ENCODE measurements at places on chromosomes 3 and 15. TPM values are rescaled to one million over a fixed set of nuclear protein-coding genes. Genes with fewer than 3 reads are reported as not detected.

FANCD2OS gene
- total RNA-seq: not detected

OXTR gene
- 3.6 TPM for total RNA-seq

GOLGA8Q gene
- total RNA-seq: 2.1 TPM

RHOV gene
- not detected for total RNA-seq

NOX5 gene
- total RNA-seq: under 0.01 TPM

FBLN2 gene
- total RNA-seq: 138 TPM

DNA sequence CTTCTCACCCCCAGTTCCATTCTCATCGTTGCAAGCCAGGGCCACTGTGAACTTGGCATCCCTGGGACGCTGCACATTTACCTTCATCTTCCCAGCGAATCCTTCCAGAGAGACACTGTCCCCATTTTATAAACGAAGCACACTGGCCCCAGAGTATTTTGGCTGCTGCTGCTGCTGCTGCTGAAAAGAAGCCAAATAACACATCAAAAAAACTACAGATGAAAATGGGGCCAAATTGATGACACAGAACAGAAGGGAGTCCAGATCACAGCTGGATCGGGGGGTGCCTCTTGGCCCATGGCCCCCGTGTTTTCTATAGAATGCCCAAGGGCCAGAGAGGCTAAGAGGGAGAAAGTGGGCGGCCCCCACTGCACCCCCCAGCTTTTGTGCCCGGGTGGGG, 221.0 kb upstream of the IGF1R start:
- no peak for DNase-seq

GRCh38 chr3:97871801-97872524, 50.2 kb downstream of the CRYBG3 start:
- no peak for DNase-seq

DNA sequence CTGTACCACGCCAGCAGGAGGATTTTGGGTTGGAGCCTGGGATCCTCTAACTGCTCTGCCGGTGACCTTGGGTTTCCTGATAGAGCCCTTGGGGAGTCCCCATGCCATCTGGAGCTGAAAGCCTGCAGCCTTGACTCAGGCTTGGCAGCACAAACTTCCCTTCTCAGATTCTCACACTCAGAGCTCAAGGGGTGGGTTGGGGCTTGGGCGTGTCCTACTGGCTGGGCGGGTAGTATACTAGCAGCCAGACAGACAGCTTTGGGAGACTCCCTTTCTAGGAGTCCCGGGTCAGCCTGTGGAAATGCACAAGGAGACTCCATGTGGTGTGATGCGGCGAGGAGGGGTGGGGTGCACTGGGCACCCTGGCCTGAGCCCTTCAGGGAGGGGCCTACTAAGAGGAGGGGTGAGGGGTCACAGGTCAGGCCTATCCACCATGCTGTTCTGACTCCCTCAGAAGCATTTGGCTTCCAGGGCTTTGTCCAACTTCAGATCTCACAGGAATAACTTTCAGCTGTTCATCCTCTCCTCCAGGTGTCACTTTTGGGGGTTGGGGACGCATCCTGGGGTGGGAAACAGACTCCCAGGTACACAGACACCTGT, 21.6 kb upstream of the PLXNA1 start:
- DNase-seq: peak; percentile 95

DNA sequence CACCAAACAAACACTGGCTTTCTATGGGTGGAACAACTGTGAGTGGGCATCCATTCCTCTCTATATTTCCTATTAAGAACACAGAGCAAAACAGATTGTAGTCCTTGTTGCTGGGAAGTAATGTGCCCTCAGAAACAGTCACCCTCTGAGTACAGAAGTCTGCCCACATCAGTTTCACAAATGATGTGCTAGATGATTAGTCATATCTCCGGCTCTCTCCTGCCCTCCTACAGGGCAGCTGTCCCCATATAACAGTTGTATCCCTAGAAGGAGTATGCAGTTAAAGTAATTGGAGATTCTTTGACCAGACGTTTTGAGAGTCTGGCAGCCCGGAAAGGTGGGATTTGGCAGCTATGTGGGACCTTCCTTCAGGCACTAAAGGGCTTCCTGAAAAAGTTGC, 159.9 kb downstream of the APBA2 start:
- DNase-seq: no peak

GRCh38 chr3:120683671-120684301, 1.7 kb upstream of the HGD start:
- DNase-seq: no peak

DNA sequence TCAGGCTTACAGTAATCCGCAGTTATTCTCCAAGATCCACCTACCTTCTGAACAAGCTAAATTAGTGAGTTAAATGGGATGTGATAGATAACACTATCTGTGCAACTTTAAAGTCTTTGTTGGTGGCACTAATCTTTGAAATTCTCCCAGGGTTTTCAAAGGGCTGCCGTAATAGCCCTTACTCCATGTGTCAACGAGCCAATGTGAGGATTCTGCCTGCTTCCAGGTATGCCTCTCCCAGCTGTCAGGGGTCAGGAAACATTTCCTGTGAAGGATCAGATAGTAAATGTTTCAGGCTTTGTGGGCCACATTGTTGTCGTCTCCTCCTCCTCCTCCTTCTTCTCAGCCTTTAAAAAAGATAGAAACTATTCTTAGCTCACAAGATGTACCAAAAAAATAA, 20.2 kb upstream of the SCN5A start:
- no peak for DNase-seq

- no peak for DNase-seq
These were observed 62.2 kb downstream of the UMPS start for GRCh38 chr3:124792341-124793040.

GRCh38 chr15:54840621-54841398, 355.9 kb downstream of the RSL24D1 start:
- DNase-seq: no peak

- no peak for DNase-seq
These were observed 86.0 kb downstream of the ECT2 start for GRCh38 chr3:172836390-172836997.

- no peak for DNase-seq
These were observed 130.0 kb upstream of the TJP1 start for GRCh38 chr15:29952225-29952624.

GRCh38 chr3:101065962-101066361, 72.7 kb upstream of the ABI3BP start:
- DNase-seq: no peak

DNA sequence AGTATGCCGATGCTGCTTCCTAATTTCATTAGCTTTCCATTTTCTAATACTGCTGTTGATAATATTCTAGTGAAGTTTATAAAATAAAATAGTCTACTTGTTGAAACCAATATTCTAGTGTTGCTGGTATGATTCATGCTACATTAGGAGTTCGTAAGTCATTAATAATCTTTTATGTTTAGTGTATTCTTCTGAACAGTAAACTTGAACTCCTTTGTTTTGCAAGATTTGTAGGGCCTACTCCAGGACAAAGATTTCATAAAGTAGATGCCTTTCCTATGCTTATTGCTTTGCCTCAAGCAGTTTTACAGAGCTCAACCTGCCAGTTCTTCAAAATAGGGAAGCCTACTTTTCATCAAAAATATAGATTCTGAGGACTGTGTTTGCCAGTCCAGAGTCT, 111.5 kb downstream of the RSRC1 start:
- no peak for DNase-seq

DNA sequence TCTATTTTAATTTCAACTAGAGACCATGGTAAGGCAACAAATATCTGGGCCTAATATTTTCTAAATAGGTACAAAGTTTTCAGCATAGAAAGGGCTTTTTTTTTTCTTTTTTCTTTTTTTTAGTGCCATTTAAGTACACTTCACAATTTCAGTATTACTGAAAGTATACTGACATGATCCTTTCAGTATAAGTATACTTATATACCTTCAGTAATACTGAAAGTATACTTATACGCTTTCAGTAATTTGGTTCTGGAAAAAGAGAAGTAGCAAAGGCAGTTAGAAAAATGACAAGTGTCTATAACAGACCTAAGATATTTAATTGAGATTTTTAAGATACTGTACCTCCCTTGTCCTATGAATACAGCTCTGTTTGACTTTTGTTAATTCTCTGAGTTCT, 339.2 kb downstream of the EPHA3 start:
- no peak for DNase-seq

DNA sequence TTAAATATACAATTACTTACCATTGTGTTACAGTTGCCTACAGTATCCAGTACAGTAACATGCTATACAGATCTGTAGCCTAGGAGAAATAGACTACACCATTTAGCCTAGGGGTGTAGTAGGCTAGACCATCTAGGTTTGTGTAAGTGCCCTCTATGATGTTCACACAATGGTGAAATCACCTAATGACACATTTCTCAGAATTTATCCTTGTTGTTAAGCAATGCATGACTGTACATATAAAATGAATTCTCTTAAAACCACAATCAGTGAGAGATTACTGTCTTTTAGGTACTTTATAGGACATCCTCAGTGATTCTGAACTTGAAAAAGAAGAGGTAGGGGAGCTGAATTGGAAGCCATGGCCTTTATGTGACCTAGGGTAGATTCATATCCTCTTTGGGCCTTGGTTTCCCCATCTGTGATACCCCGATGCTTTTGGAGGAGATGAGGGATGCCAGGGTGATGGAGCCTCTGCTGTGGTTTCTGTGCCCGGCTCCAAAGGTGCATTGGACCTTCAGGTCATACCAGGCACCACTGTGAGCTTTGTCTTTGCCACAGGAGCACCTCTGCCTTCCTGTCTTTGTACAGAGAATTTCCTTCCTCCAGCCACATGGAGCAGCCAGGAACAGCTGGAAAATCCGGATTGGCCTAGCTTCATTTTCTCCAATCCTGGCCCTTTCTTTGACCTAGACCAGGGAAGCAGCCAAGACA, 51.9 kb upstream of the FLNB start:
- no peak for DNase-seq

GRCh38 chr3:5238545-5238944, 51.0 kb downstream of the EDEM1 start:
- DNase-seq: no peak

DNA sequence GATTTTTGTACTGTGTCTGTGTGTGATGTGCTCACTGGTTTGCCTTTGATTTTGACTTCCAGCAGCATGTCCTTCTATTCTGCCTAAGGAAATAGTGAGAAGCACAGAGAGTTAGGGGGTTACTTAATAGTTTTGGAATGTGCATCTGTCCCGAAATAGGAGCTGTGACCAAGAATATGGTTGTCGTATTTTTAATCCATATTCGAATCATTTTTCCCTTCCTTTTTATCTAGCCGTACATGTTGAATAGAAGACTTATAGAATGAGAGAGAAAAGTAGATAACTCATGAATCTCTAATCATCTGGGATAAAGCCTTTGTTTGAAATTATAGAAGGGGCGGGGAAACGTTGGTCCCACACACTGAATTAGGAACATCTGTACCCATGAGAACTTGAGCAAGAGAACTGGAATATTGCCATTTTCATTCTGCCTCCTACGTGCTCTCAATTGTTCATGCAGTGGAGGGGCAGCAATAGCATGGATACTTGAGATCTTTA, 23.6 kb downstream of the CRTC3 start:
- no peak for DNase-seq
